ENCODE measurements at places on chromosomes 3 and 15.

- no peak for DNase-seq
Observed at GRCh38 chr3:171262431-171262830, 197.8 kb downstream of the TNIK start.

DNA sequence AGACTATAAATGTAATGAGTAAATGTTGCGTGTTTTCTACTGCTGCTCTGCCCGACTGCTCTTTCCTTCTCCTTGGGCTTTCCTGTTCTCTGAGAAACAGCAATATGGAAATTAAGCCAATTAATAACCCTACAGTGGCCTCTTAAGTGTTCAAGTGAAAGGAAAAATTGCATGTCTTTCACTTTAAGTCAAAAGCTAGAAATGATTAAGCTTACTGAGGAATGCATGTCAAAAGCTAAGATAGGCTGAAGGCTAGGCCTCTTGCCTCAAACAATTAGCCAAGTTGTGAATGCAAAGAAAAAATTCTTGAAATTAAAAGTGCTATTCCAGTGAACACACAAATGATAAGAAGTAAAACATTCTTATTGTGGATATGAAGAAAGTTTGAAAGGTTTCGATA lies 55.0 kb downstream of the ATP2C1 start:
- DNase-seq: no peak

DNA sequence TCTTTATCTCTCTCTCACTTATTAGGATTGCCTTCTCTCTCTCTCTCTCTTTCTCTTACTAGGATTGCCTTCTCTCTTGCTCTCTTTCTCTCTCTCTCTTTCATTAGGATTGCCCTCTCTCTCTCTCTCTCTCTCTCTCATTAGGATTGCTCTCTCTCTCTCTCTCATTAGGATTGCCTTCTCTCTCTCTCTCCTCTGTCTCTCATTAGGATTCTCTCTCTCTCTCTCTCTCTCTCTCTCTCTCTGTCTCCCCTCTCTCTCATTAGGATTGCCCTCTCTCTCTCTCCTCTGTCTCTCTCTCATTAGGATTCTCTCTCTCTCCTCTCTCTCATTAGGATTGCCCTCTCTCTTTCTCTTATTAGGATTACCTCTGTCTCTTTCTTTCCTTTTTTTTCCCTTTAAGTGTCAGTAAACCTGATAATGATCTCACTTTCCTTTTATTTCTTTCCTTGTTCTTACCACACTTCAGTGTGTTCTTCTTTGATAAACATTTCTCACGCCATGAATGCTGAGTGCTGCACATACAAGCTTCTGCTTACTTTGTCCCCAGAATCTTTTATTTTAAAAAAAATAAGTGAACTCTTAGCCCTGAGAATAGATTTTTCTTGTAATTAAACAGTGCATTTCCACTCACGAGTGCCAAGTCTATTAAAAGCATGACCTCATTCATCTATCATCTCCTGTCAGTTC lies 243.4 kb upstream of the TBC1D5 start:
- no peak for DNase-seq

DNA sequence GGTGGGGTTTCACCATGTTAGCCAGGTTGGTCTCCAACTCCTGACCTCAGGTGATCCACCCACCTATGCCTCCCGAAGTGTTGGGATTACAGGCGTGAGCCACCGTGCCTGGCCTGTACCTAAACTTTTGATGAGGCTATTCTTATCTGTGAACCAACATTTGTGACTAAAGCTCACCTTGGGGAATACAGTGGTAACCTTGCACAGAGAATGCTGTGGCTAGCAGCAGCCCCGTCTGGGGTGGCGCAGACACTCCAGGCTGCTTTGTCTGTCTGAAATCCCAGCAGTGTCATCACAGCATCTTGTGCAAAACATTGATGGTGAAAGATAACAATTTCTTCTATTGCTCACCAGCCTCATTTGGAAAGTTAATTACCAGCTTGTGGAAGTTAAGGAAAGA lies 58.9 kb downstream of the CMTM8 start:
- DNase-seq: no peak

- DNase-seq: no peak
Observed at GRCh38 chr15:67199881-67200763, 54.3 kb downstream of the AAGAB start.

DNA sequence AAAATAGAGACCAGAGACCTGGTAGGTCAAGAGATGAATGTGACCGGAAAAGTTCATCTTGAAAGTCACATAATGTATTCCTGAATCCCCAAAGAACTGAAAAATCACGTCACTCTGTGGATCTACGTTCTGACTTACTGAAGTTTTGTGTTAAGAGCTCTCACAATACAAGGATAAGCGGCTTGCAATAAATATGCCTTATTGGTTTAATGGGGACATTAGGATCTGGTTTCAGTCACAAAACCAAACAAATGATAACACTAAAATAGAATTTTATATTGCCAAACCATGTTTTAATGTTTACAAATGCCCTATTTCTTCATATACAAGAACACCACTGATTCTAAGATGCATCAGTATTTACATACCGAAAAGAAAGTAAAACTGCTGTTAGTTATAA lies 164.2 kb downstream of the FMN1 start:
- DNase-seq: no peak

- peak; percentile 92 for DNase-seq
Observed at GRCh38 chr15:44728576-44729407, 7.5 kb upstream of the TRIM69 start.

GRCh38 chr3:189304465-189305351 lies 132.9 kb downstream of the TPRG1 start:
- no peak for DNase-seq

DNA sequence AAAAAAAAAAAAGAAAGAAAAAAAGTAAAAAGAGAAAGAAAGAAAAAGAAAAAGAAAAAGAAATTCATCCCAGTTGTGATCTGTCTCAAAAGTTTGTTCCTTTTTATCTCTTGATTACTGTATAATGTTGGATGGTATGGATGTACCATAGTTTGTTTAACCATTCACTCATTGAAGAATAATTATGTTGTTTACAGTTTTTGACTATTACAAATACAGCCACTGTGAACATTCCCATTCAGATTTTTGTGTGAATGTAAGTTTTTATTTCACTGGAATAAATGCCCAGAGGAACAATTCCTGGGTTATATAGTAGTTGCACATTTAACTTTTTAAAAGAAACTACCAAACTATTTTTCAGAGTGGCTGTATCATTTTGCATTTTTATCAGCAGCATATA lies 10.3 kb upstream of the CCR8 start:
- DNase-seq: no peak

DNA sequence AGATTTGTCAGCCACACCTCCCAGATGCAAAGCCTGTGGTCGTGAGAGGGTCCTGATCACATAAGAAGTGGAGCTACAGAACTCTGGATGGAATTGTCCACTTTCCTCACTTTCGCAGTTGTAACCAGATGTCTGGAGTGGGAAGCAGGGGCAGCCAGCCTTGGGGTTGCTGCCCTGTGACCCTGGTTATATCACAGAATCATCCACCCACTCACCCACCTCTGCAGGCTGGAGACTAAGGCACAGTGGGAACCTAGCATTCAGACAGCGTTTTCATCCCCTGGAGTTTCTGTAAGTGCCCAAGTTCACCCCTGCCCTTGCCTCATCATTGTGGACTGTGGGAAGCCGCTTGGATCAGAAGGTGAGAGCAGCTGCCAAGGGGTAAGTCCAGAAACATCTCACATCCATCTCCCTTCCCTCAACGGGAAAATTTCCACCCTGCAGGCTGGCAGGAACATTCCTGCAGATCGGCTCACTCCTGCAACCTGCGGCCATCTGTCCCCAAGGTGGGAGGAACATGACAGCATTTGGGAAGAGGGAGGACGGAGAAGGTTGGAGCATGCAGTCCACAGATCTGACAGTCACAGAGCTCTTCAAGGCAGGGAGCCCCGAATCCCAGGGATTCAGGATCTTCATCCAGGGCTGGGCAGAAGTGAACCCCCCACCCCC lies 2.9 kb upstream of the IQSEC1 start:
- no peak for DNase-seq

GRCh38 chr3:170414202-170414663 lies 4.4 kb upstream of the CLDN11 start:
- no peak for DNase-seq

DNA sequence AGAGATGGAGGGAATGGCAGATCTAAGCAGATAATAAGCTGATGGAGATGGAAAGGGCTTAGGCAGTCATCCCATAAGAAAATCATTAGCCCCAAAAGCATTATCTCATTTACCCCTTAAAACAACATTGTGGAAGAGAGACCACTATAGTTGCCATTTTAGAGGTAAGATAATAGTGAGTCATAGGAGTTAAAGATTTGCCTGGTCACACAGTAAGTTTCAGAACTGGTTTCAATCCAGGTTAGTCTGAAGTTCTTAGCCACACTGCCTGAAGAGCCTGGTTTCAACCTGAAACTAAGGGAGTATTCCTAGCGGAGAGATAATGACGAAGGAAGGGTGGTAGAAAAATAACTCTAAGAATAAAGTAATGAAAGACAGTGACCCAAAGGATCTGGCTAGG lies 13.0 kb upstream of the UBR1 start:
- DNase-seq: no peak

- no peak for DNase-seq
Observed at GRCh38 chr3:66449411-66449974, 51.3 kb downstream of the LRIG1 start.

DNA sequence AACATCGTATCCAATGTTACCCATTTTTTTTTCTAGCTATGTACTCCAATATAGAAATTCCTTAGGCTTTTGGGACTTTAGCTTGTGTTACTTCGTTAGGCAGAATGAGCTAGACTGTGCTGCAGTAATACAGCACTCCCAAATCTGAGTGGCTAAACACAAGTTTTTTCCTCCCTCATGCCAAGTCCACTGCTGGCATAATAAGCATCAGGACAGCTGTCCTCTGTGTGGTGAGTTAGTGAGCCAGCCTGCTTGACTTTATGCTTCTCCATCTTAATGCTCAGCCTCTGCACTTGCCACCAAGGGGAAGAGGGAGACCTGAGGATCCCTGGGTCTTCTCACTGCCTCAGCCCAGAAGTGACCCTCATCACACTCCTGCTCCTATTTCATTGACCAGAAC lies 18.2 kb upstream of the ACOX2 start:
- no peak for DNase-seq

DNA sequence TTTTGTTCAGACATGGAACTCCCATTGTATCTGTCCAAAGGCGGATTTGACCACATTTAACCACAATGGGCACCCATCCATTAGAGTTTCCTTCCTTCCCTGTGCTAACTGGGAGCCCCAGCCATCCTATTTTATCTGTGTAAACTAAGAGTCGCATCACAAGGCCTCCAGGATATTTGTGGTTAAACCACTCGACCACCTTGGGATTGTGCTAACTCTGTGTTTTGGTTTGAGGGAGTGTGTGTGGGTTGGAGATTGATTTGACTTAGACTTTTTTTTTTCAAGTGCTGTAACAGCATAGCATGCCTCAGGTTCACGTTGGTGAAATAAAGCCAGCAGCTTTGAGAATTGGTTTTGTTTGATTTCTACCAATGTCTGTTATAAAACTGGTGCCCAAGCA lies 100.4 kb upstream of the TP63 start:
- DNase-seq: no peak

DNA sequence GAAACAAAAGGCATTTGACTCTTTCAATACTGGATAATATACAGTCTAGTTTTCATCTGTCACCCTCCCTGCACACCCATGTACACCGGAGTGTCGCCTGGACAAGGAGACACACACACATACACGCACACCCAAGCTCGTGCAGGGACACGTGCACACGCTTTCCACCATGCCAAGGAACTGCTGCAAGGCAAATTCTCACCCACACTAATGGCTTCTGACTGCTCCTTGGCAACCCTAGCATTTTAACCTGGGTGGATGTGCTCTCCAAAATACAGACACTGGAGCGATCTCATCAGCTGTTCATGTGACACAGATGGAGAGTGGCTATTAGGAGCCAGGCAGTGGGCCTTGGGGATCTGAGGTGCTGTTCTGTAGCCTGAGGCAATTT lies 61.6 kb downstream of the MEIS2 start:
- no peak for DNase-seq

GRCh38 chr3:154783521-154783931 lies 296.6 kb upstream of the MME start:
- no peak for DNase-seq

- DNase-seq: no peak
Observed at GRCh38 chr3:106711650-106712049, 665.6 kb upstream of the CCDC54 start.

GRCh38 chr3:179732661-179733348 lies 80.0 kb downstream of the USP13 start:
- no peak for DNase-seq

- no peak for DNase-seq
Observed at GRCh38 chr3:148879256-148879655, 14.2 kb downstream of the CPA3 start.

DNA sequence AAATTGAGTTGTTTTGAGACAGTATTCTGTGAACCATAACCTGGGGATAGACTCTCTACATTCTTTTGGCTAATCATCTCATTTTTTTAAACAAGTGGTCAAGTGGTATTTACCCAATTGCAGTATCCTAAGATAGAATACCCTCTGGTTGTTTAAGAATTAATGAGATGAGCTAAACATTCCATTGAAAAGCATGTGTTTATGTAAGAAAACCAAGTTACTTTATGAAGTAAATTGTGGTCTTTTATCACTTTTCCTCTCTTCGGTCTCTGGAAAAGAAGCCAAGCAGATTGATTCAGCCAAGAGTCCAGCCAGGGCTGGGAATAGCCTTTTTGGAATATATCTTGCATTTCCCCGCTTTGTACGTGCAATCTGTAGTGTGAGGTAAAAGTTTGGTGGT lies 185.7 kb upstream of the TOPAZ1 start:
- no peak for DNase-seq

GRCh38 chr3:126494204-126494969 lies 18.7 kb upstream of the ZXDC start:
- no peak for DNase-seq

DNA sequence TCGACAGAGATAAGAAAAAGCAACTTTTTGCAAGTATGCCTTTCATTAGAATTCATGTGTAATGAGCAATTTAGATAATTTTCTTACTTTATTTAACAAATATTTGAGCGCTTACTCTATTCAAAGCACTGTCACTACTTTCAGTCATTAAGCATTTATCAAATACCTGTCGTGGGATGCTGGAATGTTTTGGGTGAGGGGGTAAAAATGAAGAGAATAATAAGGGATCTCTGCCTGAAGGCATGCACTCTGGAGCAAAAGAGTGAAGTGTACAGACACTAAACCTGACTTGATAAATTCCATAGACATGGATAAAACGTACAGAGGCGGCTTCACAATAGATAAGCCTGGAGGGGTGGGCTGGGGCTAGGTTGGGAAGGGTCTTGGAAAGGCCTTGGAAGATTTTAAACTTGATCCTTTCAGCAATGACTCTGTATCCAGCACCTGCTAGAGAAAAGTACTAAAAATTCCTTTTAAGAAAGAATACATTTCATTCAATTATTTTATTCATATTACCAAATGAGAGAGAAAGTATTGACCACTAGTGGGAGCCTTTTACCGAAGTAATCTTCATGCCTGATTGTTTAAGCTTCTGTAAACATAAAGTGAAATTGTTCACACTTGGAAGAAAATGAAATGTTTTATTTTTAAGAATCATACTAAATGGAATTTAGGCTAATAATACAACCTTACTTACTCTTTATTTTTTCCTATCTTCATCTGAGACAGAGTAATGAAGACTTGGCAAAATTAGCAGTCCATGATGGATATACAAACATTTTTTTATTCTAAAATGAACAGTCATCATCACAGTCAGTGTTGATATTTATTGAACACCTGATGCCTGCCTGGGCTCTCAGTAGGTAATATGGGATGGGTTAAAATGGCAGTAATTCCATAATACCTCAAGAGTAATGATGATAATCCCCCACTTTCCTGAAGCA lies 113.2 kb downstream of the PPP2R3A start:
- DNase-seq: no peak

Data from stimulated activated CD8-positive, alpha-beta memory T cell treated with anti-CD3 and anti-CD28 coated beads, Interleukin-2, amount 100 ng/mL, for 1 hour (primary cell).